ENCODE measurements at places on chromosomes 4 and X.

DNA sequence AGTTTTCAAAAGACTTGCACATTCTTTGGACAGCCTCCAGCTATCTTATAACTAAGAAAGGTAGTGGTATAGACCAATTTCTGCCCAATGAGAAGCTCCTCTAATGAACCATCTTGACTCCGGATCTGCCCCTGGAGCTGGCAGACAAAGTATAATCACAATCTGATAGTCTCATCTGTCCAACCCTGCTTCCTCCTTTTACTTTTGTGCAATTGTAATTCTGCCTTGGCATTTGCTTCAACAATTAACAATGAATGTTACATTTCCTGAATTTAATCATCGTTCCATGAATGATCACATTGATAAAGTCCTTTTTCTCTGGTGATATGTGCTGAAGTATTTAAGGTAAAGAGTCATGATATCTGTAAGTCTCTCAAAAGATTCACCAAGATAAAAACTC lies 27.8 kb downstream of the FRYL start:
- no peak for DNase-seq

DNA sequence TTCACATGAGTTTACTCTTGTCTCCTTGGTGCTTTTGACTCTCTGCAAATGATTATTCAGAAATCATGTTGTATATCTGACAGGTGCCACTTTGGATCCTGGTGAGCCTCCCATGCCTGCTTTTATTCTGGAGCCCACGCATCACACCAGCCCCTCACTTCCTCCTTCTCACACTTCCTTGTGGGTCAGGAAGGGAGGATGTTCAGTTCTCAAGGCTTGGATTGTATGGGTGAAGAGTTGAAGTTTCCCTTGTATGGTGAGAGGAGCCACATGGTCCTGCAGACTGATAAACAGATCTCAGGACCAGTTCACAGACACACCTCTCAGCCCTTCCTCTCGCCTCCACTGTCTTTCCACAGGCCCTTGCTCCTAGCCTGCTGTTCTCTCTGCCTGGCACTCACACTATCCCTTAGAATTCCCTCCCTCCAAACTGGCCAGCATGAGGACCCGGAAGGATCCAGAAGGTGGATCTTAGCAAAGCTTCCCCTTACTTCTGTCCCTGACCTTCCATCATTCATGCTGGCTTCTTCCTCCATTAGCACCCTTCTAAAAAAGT lies 92.1 kb downstream of the STK32B start:
- DNase-seq, result no peak

GRCh38 chrX:136057567-136057966 lies 72.3 kb downstream of the SLC9A6 start:
- no peak for DNase-seq

GRCh38 chrX:69627744-69628143 lies 11.8 kb downstream of the EDA start:
- no peak for DNase-seq
